ENCODE measurements at places on chromosomes 13 and 19.

DNA sequence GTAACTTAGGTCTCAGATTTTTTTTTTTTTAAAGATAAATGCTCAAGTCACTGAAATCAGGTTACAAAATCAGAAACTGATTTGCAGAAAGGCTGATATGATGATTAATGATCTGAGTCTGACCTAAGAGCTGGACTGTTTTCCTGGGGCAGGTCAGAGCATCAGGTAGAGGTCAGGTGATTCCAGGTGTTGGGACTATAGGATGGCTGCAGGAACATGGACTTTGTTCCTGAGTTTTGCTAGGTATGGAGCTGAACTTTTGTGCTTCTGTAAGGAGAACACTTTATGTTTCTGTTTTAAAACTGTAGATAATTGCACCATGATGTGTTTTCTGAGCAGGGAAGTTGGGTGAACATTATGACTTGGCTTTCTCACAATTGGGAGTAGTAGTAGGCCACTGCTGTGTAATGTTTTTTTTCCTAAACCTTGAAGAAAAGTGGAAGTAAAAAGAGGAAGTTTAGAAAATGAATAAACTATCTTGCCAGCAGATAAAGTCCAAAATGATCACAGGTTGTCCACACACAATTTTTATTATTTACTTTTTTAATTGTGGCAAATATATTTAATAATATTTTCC, 297.2 kb downstream of the DCT start:
- no peak for DNase-seq

- no peak for DNase-seq
These were observed 14.7 kb upstream of the DHDH start for GRCh38 chr19:48918801-48919247.

- no peak for DNase-seq
These were observed 515.8 kb downstream of the SLITRK6 start for GRCh38 chr13:85283408-85283807.

DNA sequence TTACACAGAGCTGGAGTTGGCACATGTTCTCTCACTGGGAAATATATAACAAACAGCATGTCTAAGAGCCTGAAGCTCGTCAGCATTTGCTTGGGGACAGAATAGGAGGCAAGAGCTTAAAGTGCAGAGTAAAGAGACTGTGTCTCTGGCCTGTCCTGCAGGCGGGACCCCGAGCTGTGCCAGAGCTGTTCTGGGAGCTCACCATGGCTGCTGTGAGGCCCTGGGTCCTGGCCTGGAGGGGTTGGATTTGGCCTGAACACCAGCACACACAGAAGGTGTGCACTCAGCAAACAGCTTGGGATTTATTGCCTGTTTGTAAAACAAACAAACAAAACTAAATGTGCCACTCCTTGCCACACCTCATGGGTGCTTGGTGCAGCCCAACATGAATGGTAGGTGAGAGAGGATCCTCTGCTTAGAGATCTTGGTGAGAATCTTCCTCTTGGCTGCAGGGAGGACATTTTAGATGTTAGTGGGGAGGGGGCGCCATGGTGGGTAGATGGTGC, 60.9 kb downstream of the ERICH6B start:
- DNase-seq = no peak

All from stimulated activated naive CD8-positive, alpha-beta T cell treated with anti-CD3 and anti-CD28 coated beads, Interleukin-15, amount 100 ng/mL, for 72 hours (primary cell).